Neuronal stem cell (in vitro differentiated cells): ENCODE measurements at places on chromosomes 6 and 20.

GRCh38 chr6:22899426-22899825 lies 330.1 kb downstream of the HDGFL1 start:
- DNase-seq = no peak
- H3K27me3 ChIP-seq = no peaks in the 10 kb centered on the region
- no peak overlapping the region for H3K4me3 ChIP-seq
- H3K4me1 ChIP-seq = peaks cover 2% of the 10 kb centered on the region
- no peak overlapping the region for H3K27ac ChIP-seq
- H3K36me3 ChIP-seq = no peaks in the 10 kb centered on the region

DNA sequence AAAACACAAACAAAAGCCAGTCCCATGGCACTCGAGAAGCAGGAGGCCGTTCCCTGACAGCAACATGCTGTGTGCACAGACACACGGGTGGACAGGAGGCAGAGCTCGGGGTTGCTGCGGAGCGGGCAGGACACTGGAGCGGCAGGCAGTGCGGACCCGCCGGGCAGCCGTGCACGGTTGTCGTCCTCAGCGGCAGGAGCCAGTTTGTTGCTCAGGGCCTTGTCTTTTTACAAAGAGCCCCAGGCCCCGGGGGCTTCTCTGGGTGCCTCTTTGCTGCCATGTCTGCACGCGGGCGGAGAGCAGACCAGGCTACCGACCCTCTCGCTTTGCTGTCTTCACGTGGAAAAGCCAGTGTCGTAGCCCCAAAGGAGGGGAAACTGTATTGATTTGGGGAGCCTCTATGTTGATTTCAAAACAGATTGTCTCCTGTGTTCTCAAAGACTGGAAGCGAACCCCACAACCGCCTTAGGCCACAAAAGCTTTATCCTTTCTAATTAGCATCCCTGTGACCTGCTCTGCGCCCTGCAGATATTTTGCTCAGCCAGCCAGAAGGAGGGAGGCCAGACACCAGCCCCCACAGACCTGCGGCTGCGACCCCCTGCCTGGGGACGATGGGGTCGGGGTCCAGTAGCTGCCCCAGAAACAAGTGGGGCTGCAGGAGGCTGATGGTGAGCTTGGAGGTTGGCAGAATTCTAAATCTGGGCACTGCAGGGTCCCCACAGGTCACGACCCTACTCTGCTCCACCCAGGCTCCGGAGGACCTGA lies 50.2 kb downstream of the ERMARD start:
- peaks cover 11% of the 10 kb centered on the region for H3K4me1 ChIP-seq
- no peak for DNase-seq
- H3K27me3 ChIP-seq = no peaks in the 10 kb centered on the region
- H3K4me3 ChIP-seq = no peak overlapping the region
- no peak overlapping the region for H3K27ac ChIP-seq
- no peaks in the 10 kb centered on the region for H3K36me3 ChIP-seq

DNA sequence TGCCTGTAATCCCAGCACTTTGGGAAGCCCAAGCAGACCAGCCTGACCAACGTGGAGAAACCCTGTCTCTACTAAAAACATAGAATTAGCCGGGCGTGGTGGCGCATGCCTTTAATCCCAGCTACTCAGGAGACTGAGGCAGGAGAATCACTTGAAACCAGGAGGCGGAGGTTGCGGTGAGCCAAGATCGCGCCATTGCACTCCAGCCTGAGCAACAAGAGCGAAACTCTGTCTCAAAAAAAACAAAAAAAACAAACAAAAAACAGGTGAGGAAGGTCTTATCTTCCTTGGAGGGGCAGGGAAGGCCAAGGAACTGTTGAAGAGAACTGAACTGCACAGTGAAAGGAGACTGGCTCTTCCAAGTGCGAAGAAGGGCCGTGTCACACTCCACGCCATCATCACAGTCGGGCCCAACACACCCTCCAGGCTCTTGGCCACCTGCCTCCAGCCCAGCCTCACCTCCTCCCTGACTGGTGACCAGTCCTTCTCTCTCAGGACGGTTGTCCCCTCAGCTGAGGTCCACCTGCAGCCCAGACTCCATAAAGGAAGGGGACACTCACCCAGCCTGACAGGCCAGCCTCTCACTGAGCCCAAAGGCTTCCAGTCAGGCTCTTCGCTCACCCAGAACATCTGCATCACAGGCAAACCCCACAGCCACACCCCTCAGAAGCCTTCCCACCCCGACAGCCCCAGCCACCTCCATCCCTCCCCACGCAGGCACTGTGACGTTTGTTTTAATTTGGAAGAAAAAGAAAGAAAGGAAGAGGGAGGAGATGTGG lies 4.1 kb downstream of the ZC3H12D start:
- no peak overlapping the region for H3K27ac ChIP-seq
- H3K36me3 ChIP-seq = no peaks in the 10 kb centered on the region
- H3K4me1 ChIP-seq = peaks cover 5% of the 10 kb centered on the region
- no peaks in the 10 kb centered on the region for H3K27me3 ChIP-seq

DNA sequence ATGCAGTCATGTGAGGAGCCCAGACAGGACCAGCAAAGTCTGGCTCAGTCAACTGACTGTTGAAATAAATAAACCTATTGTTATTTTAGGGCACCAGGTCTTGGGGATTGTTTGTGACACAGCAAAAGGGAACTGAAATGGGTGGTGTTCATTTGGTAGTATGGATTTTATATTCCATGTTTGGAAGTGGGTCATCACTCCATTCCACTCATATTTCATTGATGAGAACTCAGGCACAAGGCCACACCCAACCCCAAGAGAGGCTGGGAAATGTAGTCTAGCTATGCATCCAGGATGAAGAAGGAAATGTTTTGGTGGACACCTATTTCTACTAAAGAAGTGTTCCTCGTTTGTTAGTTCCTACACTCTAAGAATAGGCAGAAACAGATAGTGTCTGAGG lies 64.9 kb upstream of the BTBD3 start:
- H3K27ac ChIP-seq = no peak overlapping the region
- DNase-seq = no peak
- no peaks in the 10 kb centered on the region for H3K36me3 ChIP-seq

- no peak for DNase-seq
- H3K4me1 ChIP-seq = peaks cover 14% of the 10 kb centered on the region
- H3K4me3 ChIP-seq = no peak overlapping the region
- H3K27me3 ChIP-seq = no peaks in the 10 kb centered on the region
Measured at GRCh38 chr20:63025534-63026331, 19.0 kb upstream of the BHLHE23 start.

GRCh38 chr6:45709781-45710220 lies 305.9 kb downstream of the CLIC5 start:
- no peak overlapping the region for H3K4me3 ChIP-seq
- no peaks in the 10 kb centered on the region for H3K27me3 ChIP-seq
- peaks cover 4% of the 10 kb centered on the region for H3K4me1 ChIP-seq
- H3K36me3 ChIP-seq = no peaks in the 10 kb centered on the region

- no peak for DNase-seq
- H3K4me3 ChIP-seq = no peak overlapping the region
- H3K36me3 ChIP-seq = no peaks in the 10 kb centered on the region
- H3K27ac ChIP-seq = no peak overlapping the region
Measured at GRCh38 chr20:19652591-19653026, 105.4 kb upstream of the RIN2 start.

- no peaks in the 10 kb centered on the region for H3K27me3 ChIP-seq
- no peaks in the 10 kb centered on the region for H3K36me3 ChIP-seq
- H3K4me1 ChIP-seq = no peaks in the 10 kb centered on the region
- H3K27ac ChIP-seq = no peak overlapping the region
Measured at GRCh38 chr20:11978496-11978895, 60.8 kb downstream of the BTBD3 start.

GRCh38 chr6:33985947-33986346 lies 159.9 kb downstream of the GRM4 start:
- H3K4me3 ChIP-seq = no peak overlapping the region
- H3K27me3 ChIP-seq = no peaks in the 10 kb centered on the region
- no peaks in the 10 kb centered on the region for H3K4me1 ChIP-seq
- DNase-seq = no peak
- H3K27ac ChIP-seq = no peak overlapping the region

DNA sequence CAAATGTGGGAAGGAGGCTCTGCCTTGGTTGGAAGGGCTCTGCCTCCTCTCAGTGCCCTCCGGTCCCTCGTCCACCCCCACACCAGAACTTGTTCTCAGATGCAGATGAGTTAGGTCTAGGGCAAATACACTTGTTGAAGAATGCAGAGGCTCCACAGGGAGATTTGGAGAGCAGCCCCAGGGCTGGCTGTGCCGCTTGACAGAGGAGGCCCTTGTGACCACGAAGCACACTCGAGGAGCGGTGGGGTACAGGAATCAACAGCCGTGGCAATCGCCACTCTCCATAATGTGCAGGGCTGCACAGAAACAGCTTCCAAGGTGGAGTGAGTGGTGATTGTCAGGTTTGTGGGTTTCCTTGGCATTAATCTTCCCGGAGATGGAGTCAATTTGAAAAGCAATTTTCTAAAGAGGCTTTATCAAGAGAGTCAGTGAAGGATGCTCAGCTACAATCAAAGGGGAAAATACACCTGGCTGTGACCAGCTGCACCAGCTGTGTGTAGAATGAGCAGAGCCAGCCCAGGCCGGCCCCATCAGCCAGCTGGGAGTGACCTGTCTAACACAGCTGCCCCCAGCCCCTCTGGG lies 59.5 kb downstream of the BFSP1 start:
- H3K36me3 ChIP-seq = no peaks in the 10 kb centered on the region
- no peaks in the 10 kb centered on the region for H3K4me1 ChIP-seq
- no peak overlapping the region for H3K27ac ChIP-seq

DNA sequence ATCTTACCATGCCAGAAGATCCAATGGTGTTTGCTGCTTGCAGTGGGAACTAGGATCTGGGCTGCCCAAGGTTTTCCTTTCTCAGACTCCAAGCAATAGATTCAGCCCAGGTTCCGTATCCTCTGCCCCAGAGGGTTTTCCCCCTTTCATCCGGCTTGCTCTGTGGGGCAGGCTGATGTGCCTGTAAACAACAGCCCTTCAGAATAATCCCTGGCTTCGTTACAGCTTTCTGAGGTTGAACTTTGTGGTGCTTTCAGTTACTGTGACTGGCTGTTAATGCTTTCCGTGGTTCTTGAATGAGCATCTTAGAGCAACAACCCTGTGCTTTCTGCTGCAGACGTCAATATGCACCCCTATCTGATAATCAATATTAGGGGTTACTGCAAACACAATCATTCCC lies 400.4 kb downstream of the BTBD3 start:
- no peaks in the 10 kb centered on the region for H3K36me3 ChIP-seq
- no peak overlapping the region for H3K4me3 ChIP-seq
- DNase-seq = no peak
- no peaks in the 10 kb centered on the region for H3K4me1 ChIP-seq

GRCh38 chr6:31479151-31479932 lies 18.6 kb upstream of the MICB start:
- no peak overlapping the region for H3K4me3 ChIP-seq
- H3K4me1 ChIP-seq = no peaks in the 10 kb centered on the region
- H3K27ac ChIP-seq = no peak overlapping the region
- H3K36me3 ChIP-seq = no peaks in the 10 kb centered on the region
- H3K27me3 ChIP-seq = no peaks in the 10 kb centered on the region
- DNase-seq = no peak

- no peaks in the 10 kb centered on the region for H3K27me3 ChIP-seq
- H3K27ac ChIP-seq = no peak overlapping the region
- peak; percentile 14 for DNase-seq
- H3K4me1 ChIP-seq = no peaks in the 10 kb centered on the region
- H3K4me3 ChIP-seq = no peak overlapping the region
Measured at GRCh38 chr6:152338335-152339125, 298.6 kb downstream of the SYNE1 start.

DNA sequence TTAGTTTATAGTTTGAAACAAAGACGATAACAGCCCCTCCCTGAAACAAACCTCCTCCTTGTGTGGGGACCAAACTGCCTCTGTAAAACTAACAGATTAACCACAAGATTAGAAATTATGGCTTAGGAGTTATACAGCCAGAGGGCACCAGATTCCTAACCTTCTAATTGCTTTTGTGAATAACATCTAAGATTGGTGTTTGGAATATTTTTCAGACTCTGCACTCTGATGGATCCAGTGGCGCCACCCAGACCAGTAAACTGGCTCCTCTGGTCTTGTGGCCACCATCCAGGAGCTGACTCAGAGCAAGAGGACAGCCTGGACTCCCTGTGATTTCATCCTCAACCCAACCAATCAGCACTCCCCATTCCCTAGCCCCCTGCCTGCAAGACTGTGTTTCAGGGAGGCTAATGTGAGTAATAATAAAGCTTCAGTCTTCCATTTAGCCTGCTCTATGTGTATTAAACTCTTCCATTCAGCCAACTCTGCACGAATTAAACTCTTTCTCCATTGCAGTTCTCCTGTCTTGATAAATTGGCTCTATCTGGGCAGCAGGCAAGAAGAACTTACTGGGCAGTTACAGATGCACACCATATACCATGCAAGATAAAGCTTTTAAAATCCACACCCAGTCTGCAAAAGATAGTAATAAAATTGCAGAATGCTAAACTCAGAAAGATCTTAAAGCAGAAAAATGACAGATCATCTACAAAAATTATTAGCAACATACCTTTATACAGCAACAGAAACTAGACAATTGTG lies 58.5 kb upstream of the SLC22A16 start:
- H3K4me3 ChIP-seq = no peak overlapping the region
- no peaks in the 10 kb centered on the region for H3K4me1 ChIP-seq
- no peaks in the 10 kb centered on the region for H3K36me3 ChIP-seq
- no peaks in the 10 kb centered on the region for H3K27me3 ChIP-seq
- no peak for DNase-seq
- H3K27ac ChIP-seq = no peak overlapping the region

DNA sequence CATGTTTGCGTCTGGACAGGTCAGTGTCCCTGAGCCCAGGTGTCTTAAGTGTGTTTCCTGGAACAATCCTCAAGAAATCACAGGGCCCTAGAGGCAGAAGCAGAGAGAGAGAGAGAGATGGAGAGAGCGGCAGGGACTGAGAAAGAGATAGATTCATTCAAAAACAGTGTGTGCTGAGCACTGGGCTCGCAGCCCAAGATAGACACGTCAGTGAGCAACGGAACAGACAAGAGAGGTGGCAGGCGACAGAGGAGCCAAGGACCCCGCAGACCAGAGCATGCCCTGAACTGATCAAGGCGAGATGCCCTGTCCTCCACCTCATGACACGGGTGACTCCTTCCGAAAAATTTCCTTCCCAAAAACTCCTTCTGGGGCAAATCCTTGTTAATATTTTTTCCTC lies 362.0 kb upstream of the SULF2 start:
- H3K36me3 ChIP-seq = no peaks in the 10 kb centered on the region
- H3K27me3 ChIP-seq = no peaks in the 10 kb centered on the region
- H3K4me3 ChIP-seq = no peak overlapping the region
- H3K27ac ChIP-seq = no peak overlapping the region
- no peak for DNase-seq

DNA sequence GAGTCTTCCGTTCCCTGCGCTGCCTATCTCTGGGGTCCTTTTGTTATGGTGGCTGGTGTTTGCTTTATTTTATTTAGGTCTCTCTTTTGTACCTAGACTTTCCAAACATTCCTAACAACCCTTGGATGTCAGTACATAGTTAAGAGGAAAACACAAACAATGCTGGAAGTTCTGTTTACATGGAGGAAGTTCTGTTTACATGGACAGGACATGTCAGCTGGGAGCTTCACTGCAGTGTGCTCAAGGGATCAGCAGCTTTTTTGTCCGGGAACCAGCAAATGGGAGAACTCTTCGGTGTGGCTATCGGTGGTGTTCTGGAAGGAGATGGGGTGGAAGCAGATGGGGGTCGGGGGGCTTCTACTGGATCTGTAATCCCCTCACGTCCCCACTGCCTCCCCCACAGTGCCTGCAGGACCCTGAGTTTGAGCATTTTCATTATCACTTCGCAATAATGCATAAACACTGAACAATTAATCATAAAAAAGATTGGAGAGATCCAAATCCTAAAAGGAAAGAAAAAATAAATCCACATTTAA lies 2.7 kb downstream of the SERPINB6 start:
- no peaks in the 10 kb centered on the region for H3K27me3 ChIP-seq
- H3K4me1 ChIP-seq = peaks cover 8% of the 10 kb centered on the region
- no peak overlapping the region for H3K27ac ChIP-seq
- no peaks in the 10 kb centered on the region for H3K36me3 ChIP-seq
